ENCODE measurements at places on chromosomes 3 and 15.

DNA sequence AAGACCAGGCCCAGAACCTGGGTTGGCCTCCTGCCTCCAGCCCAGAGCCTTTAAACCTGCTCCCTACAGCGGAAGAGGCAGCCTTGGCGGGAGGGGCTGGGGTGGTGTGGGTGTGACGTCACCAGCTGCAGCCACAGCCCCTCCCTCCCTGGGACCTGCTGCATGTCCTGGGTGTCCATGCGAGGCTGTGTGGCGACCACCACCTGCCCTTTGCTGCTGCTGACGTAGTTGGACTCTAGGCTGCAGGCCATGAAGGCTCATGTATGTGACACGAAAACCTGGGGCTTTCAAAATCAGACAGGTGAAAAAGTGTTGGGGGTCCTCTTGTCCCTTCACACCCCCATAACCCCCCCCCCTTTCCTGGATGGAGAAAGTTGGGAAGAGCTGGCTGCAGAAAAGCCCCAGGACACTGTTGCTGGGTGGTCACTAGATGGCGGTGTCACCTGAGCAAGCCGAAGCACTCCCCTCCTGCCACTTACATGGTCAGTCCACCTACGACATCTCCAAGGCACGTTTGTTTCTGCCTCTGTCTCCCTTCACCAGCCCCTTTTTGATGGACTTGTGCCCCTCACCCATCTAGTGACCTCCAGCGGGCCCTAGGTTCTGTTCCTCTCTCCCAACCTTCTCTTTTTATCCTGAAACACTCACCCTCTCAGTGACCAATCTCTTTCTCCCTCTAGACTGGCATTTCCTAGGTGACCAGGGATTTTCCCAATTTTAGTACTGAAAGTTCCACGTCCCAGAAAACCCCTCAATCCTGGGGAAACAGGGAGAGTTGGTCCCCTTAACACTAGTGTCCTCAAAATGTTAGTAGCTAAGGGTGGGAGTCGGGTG, 35.2 kb downstream of the SLC6A20 start:
- peak; percentile 45 for DNase-seq

DNA sequence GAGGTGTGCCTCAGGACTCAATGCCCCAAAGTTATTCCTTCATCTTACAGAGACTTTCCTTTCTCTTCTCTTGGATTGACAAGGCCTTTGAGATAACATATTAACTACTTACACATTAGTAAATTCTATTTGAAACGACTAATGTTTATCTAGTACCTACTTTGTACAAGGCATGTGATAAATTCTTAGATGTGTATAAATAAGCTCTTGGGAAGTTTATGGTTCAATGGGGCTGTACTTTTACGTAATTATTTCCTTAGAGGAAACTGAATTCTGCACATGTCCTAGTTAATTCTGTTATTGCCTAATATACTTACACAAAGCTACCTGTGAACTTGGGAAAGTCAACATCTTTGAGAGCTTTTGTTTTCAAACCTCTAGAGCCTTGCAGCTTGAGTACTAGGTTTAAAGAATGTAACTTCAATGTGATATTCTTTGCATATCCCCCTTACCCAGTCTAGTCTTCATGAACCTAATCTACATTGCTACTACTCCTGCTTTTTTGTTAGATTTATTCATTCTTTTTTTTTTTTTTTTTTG, 58.5 kb upstream of the RAP2B start:
- DNase-seq: no peak

DNA sequence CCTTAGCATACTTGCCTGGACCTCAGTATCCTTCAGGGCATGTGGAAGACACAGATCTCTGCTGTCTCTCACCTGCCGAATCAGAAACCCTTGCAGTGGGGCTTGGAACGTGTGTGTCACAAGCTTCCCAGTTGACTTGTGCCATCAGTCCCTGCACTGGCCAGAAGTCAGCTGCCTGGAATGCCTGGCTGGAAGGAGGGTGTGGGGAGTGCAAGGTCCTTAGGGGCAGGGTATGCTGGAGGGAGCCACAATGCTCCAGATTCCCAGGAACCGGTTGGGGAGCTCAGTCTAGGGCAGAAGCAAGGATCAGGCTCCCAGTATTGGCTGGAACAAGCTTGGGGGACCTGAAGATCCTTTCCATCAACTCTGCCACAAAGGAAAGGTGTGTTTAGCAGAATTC, 27.1 kb downstream of the SPSB4 start:
- DNase-seq: no peak

GRCh38 chr15:67165254-67166253, 88.9 kb downstream of the AAGAB start:
- no peak for DNase-seq

GRCh38 chr3:21067031-21067813, 683.8 kb downstream of the ZNF385D start:
- DNase-seq: no peak

DNA sequence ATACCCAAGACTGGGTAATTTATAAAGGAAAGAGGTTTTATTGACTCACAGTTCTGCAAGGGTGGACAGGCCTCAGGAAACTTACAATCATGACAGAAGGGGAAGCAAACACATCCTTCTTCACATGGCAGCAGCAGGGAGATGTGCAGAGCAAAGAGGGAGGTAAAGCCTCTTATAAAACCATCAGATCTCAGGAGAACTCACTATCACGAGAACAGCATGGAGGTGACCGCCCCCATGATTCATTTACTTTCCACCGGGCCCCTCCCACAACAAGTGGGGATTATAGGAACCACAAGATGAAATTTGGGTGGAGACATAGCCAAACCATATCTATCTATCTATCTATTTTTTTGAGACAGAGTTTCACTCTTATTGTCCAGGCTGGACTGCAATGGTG, 5.4 kb downstream of the GDPGP1 start:
- DNase-seq: no peak

GRCh38 chr15:92907896-92908712, 8.0 kb downstream of the CHD2 start:
- peak; percentile 86 for DNase-seq

DNA sequence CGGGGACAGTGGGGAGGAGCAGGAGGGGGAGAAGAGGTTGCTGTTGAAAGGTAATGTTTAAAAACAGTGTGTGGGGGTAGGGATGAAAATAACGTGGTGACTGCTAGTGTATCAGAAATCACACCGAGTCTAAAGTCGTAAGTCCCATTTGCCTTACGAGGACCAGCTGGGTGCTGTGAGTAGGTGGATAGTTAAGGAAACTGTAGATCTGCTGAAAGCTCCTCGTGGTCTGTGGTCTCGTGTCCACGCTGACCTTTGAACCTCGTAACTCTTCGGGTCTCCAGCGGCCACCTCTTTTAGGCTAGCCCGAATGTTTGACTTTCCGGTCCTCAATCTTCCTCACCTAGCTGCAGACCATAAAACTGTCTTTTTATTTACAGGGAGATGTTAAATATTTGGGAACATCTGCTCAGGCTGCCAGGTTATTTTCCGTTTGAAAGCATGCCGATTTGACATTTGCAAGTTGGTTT, 29.3 kb upstream of the ST3GAL6 start:
- no peak for DNase-seq

- no peak for DNase-seq
Observed at GRCh38 chr3:42263354-42264346, 2.3 kb downstream of the CCK start.

GRCh38 chr15:77584201-77584600, 48.5 kb downstream of the LINGO1 start:
- DNase-seq: no peak

DNA sequence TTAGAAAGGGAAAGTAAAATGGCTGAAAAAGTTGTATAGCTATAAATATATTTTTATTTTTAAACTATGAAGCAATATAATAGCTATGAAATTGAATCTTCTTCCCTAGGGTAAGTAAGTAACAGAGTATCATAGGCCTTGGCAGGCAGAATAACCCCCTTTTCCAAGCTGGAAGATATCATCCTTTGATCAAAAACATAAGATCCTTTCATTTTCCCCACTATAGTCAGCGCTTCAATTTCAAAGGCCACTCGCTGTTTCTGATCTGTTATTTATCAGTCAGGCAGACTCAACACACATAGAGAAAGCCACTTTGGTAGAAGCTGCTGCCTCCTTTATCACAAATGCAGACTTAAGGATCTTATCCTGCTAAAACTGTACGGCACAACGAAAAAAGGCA, 74.0 kb upstream of the UBE2E2 start:
- DNase-seq: no peak

DNA sequence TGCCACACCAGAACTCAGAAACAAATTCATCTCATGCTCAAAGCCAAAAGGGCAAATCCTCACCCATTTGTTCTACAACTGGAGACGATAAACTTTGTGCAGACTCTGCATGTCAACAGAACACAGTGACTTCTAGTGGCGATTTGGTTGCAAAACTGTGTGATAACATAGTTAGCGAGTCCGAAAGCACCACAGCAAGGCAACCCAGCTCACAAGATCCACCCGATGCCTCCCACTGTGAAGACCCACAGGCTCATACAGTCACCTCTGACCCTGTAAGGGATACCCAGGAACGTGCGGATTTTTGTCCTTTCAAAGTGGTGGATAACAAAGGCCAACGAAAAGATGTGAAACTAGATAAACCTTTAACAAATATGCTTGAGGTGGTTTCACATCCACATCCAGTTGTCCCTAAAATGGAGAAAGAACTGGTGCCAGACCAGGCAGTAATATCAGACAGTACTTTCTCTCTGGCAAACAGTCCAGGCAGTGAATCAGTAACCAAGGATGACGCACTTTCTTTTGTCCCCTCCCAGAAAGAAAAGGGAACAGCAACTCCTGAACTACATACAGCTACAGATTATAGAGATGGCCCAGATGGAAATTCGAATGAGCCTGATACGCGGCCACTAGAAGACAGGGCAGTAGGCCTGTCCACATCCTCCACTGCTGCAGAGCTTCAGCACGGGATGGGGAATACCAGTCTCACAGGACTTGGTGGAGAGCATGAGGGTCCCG, 199.7 kb downstream of the AKAP13 start:
- no peak for DNase-seq

DNA sequence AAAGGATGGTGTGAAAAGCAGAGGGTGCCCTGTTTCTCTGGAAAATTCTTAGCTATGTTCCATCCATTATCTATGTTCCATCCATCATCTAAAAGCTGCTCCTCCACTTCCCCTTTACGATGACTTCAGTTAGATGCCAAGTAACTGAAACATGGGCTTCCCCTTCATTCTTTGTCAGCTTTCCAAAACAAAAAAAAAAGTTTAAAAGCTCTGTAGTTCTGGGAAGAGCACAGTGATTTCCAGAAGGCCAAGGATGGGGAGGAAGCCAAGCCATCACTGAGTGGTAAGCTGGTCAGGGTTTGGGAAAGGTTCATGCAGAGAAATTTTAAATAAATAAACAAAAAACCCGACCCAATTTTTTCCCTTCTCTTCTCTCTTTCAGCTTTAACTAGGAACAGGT, 111.5 kb downstream of the CFAP44 start:
- DNase-seq: no peak

GRCh38 chr3:51966922-51967383, 301 bp downstream of the PCBP4 start:
- DNase-seq: no peak

- no peak for DNase-seq
Observed at GRCh38 chr3:191702121-191702520, 241.2 kb downstream of the PYDC2 start.

GRCh38 chr15:99502182-99502581, 63.6 kb upstream of the MEF2A start:
- no peak for DNase-seq
